ENCODE measurements at places on chromosomes 12 and 14.

DNA sequence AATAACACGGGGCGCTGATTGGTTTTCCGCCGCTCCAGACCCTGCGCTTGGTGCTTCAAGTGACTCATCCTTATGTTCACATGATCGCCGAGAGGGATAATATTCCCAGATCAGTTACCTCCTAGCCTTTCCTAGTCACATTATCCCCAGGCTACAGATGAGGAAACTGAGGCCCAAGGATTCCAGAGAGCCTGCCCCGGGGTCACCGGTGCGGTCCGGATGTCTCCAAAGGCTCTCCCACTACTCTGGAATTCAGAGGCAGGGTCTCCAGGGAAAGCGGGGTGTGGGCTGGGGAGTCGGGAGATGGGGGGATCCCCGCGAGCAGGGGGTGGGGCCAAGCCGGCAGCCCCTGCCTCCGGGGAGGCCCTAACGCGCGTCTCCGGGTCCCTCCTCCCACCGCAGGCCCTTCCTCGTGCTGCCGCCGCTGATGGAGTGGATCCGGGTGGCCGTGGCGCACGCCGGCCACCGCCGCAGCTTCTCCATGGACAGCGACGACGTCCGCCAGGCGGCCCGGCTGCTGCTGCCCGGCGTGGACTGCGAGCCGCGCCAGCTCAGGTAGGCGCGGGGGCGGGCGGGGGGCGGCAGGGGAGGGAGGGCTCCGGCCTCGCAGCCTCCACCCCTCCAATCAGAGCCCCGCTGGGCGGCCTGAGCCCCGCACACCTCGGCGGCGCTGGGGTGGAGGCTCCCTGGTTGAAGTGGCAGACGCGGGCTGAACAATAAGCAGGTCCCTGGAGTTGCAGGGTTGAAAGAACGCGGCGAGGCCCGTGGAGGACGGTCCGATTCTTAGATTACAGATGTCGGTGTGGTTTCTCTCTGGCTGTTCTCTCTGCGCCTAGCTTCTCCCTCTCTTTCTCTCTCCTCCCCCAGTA, 104.6 kb upstream of the PWP1 start:
- peak; percentile 34 for DNase-seq

- DNase-seq: no peak
These were observed 42.9 kb upstream of the PELI2 start for GRCh38 chr14:56075301-56075700.

GRCh38 chr14:70292716-70293115, 66.8 kb downstream of the COX16 start:
- DNase-seq: no peak

- DNase-seq: no peak
These were observed 72.0 kb downstream of the CHGA start for GRCh38 chr14:92994942-92995341.

DNA sequence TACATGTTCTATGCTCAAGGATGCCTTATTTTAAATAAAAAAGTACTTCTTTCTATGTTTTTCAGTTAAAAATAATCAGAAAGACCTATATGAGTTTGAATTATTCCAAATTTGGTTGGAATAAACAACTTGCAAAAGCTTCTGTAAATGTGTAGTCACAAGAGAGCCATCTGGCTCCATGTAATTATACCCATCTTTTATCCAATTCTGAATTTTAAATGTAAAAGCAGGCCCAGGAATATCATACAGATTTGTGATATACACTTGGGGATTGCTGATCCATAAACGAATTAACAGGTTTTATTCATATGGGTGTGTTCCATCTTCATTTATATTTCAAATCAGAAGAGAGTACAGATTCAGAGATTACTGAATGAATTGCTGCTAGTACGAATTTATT, 329.2 kb upstream of the LRFN5 start:
- DNase-seq: no peak

- DNase-seq: no peak
These were observed 27.3 kb downstream of the LLPH start for GRCh38 chr12:66103016-66103913.

- DNase-seq: no peak
These were observed 25.7 kb downstream of the CNOT2 start for GRCh38 chr12:70268972-70269371.

- DNase-seq: no peak
These were observed at the start of gene SP7 for GRCh38 chr12:53336181-53336681. Gene SP7 (minus strand): TSS chr12:53336354. CDS start chr12:53335646, 708 bp downstream.

DNA sequence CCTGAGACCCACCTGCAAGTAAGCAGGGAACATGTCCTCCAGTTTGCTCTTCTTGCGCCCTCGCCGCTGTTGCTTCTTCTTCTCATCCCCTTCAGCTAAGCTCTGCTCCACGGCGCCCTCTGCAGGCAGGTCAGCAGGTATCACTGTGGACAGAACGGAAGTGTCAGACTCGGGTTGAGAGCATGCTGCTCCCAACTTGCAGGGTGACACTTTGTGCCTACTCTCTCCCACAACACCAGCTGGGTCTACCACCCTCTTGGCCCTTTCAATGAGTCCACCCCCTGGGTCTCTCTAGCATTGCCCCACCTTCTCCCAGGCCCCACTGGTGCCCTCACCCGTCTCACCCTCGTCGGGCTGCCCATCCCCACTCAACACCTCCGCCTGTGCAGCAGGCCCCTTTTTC, 16.7 kb downstream of the KMT2D start:
- peak; percentile 91 for DNase-seq

DNA sequence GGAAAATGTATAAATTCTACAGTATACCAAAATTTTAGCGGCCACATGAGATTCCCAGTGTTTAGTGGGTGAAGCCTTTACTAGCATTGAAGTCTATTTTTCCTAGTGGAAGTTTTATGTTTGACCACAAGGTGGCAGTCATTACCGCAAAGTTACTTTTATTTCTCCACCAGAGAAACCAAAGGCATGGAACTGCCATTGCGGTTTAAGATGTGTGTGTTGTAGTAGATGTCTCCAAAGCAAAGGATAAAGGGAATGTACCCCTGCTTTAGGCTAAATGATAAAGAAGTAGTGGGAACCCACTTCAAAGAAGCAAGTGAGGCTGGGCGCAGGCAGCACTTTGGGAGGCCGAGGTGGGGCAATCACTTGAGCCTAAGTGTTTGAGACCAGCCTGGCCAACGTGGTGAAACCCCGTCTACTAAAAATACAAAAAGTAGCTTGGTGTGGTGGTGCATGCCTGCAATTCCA, 140.5 kb downstream of the PRKCH start:
- peak; percentile 59 for DNase-seq

DNA sequence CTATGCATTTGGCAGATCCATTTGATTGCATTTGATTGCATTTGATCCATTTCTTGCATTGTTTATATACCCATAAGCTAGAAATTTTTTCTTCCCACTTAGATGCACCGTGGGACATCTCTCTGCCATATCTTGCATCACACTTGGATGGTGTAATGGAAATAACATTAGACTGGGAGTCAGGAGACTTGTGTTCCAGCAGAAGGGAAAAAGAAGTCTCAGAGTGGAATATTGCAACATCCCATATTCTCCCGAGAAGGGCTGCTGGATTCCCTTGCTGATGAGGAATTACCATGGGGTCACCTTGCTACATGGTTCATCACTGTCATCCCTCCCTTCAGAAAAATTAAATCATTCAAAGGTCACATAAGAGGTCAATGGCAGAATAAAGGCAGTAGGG, 78.1 kb downstream of the KSR2 start:
- no peak for DNase-seq

DNA sequence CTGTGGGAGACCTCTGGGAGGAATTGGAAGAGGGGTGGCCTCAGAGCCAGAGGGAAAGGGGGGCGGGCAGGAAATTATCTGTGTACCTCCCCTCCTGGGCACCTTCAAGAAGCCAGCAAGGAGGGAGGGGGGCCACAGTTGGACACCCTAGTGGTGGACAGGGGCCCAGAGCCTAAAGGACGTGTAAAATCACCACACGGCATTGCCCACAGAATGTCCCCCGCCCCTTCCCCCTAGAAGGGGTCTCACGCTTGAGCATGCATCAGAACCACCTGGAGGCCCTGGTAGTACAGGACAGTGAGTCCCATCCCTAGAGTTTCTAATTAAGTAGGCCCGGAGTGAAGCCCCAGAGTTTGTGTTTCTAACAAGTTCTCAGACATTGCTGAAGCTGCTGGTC, 8.2 kb downstream of the ENDOU start:
- no peak for DNase-seq

- DNase-seq: no peak
These were observed 1097.4 kb upstream of the TMEM132C start for GRCh38 chr12:127169321-127170181.

- DNase-seq: peak; percentile 45
These were observed 12.8 kb downstream of the STX2 start for GRCh38 chr12:130826151-130826801.

GRCh38 chr12:24352363-24352762, 402.9 kb upstream of the SOX5 start:
- no peak for DNase-seq

- DNase-seq: no peak
These were observed 194.9 kb upstream of the BTG1 start for GRCh38 chr12:92340441-92341064.

DNA sequence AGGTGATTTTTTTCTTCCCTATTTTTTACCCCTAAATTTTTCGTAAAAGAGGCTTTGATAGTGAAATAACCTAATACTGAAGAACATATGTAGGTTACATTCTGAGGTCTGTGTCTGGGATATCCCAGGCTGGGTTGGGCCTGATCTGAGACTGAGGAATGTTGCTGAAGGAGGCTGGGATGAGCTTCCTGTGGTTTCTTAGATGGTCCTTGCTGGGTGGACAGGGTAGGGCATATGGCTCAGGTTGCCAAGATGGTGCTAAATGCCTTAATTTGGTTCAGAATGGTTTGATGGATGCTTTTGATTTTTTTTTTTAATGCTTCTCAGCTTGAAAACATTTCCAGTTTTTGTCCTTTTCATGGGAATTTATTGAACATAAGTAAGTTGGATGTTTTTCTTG, 124.6 kb upstream of the PMCH start:
- no peak for DNase-seq

DNA sequence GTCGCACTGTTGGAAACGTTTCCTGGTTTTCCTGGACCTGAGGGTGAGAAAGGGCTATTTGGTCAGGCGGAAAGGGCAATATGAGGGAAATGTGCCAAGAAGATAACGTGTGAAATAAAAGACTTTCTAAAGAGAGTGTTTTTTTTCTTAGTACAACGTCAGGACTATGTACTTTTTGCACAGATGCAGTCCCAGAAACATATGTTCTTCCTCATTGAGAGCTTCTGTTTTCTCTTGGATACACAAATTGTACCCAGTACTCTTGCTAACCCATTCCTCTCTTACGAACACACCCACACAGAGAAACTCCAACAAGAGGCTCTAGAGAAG, 669 bp upstream of the PKP2 start:
- DNase-seq: no peak

GRCh38 chr12:56163533-56164344, 5.6 kb downstream of the MYL6 start:
- DNase-seq: no peak

DNA sequence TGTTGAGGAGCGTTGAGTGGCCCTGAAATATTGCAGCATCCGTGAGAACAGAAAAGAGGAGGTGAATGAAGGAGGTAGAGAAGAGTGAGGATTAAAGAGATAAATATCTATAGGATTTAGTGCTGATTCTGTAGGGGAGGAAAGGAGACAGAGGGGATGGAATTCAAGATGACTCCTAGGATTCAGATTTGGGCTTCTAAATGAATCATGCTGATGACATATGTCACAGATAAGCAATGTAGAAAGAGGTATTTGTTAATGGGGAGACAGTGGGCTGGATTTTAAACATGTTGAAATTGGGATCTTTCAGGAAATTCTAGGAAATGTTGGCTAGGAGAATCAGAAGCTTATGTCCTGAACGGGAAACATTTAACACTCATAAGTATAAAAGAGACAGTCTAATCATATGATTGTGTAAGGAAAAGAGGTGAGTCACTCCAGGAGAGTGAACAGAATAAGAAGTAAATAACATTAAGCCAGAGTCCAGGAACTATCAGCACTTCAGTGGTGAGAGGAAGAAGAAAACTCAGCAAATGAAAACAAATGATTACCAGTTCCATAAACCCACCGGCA, 58.1 kb upstream of the DIO2 start:
- DNase-seq: no peak

DNA sequence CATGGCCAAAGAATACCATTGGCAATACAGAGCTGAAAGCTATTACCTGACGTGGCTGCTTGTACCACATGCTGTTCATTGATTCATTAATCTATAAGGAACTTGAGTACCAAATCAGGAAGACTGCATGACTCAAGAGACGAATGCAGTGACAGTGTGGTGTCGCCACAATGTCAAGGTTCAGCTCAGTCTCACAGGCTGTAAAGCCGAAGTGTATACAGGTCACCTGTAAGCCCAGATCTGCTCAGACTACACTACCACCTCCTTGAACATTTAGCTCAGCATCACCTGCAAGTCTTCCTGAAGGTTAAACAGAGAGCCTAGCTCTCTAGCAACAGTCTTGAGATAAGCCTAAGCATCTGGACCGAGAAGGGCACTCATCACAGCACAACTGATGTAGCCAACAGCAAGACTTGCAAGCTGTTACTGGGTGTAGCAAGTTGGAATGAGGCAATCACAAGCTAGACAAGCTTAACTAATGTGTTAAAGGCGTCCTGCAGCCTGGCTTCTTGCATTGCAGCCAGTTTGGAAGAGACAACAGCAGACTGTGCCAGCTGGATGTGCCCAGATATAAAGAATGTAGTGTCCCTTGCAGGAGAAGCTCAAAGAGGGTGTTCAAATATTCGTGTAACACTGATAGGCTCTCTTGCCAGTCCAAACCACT, 21.0 kb downstream of the TMTC1 start:
- no peak for DNase-seq

GRCh38 chr14:74634964-74635363, 22.9 kb upstream of the LTBP2 start:
- DNase-seq: no peak

- no peak for DNase-seq
These were observed 115.0 kb downstream of the AKAP6 start for GRCh38 chr14:32443890-32444661.

DNA sequence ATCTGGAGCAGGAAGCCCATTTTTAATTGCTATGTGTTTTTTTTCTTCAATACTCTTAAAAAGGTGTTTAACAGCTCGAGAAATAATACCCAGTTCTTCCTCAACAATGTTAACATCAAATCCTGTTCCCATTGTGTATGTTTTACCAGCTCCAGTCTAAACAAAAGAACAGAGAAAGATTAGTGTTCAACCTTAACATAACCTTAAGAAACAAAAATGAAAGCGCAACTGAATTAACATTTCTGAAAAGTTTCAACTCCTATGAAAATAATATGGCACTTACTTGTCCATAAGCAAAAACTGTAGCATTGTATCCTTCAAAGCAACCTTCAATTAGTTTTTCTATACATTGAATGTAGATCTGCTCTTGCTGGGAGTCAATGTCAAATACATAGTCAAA, 73.2 kb downstream of the KIF21A start:
- DNase-seq: no peak

GRCh38 chr12:108850854-108851573, 6.4 kb downstream of the SSH1 start:
- no peak for DNase-seq

GRCh38 chr14:65074449-65075150, 27.7 kb downstream of the MAX start:
- DNase-seq: no peak

- DNase-seq: no peak
These were observed 210.1 kb downstream of the SLC41A2 start for GRCh38 chr12:104747955-104748354.

- no peak for DNase-seq
These were observed 28.7 kb upstream of the REP15 start for GRCh38 chr12:27667540-27667939.

Measured in D721Med (cell line).